RKO (cell line): ENCODE measurements at places on chromosomes 13 and 19.
A peak's percentile ranks its signal among the peaks of the same experiment; 100 is the strongest.

DNA sequence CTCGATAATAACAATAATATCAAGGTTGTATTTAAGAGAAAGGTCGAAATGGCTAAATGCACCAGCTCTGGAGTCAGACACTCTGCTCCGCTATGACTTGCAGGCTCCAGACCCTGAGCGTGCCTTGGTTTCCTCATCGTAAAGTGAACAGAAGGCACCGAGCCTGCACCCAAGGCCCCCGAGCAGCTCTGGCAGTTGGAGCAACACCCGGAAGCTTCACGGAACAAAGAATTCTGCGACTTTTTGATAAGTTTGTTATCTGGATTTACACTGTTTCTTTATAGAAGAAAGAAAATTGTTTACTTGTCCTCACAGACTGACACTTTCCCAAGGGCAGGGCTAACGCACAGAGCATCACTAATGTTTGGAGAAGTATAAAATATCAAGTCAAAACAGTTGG is 4.4 kb downstream of the GRTP1 start:
- DNase-seq: no peak

GRCh38 chr19:39839678-39840327 is 5.8 kb upstream of the DYRK1B start:
- no peak for DNase-seq

- no peak for DNase-seq
These were observed 40.7 kb upstream of the DOCK9 start for GRCh38 chr13:99018418-99019180.

DNA sequence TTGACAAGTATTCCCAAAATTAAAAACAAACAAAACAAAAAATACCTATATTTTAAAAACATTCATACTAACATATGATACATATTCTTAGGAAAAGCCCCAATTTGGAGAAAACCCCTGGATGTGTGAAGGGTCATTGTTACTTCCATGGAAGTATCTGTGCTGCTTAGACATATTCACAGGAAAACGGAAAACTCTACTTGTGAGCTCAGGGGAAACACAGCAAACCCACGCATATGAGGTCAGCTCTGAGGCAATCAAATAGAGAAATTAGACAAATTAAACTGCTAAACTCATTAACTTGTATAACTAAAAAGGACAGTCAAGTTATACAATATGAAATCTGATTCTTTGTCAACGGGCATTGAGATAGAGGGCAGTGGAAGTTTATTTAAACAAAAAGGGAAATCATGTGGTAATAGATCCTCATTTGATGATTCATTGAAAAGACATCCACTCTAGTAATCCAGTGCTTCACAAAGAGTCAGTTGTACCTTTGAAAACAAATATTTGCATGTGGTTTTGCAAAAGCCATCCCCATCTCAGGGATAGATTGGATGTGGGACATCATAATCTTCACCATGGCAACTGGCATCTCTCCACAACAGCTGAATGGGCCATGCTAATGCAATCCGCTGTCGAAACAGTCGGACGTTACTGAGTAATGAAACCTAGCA is 423.4 kb downstream of the ITGBL1 start:
- peak; percentile 7 for DNase-seq

- DNase-seq: no peak
These were observed 795.3 kb downstream of the SLITRK1 start for GRCh38 chr13:83086948-83087347.

DNA sequence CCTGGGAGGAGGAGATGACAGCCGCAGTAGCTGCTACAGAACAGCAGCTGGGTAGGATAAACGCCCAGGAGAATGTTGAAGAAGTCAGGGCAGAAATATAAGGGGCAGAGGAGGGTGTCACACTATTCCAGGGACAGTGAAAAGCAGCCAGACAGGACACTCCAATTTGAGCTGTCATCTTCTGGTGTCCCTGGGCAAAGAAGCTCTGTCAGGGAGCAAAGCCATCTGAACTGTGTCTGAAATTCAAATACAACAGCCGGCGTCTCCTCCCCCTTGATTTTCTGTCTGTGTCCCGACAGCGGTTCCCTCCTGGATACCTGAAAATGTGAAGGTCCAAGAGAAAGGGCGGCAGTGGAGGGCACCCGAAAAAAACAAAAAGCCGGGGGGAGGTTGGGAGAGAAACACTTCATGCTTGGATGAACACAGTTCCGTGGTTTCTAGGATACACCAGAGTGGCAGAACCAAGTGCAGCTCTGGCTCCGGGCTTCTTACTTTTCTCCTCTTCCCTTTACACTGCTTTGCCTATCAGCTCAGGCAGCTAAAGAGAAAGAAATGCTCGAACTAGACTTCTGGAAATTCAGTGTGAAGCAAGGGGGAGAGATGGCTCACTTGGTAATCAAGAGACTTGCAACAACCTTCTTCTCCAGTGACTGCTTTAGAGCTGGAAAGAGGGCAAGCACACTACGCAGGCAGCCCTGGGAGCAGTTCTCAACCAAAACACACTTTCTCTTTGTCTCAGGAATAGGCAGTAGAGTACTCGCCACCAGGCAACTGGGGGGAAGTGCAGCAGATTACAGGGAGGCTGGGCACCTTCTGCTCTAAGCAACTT is 465.6 kb downstream of the ITGBL1 start:
- no peak for DNase-seq

GRCh38 chr13:110137680-110138009 is 169.3 kb downstream of the COL4A1 start:
- no peak for DNase-seq

GRCh38 chr19:30565636-30566035 is 193.5 kb downstream of the ZNF536 start:
- DNase-seq: no peak

DNA sequence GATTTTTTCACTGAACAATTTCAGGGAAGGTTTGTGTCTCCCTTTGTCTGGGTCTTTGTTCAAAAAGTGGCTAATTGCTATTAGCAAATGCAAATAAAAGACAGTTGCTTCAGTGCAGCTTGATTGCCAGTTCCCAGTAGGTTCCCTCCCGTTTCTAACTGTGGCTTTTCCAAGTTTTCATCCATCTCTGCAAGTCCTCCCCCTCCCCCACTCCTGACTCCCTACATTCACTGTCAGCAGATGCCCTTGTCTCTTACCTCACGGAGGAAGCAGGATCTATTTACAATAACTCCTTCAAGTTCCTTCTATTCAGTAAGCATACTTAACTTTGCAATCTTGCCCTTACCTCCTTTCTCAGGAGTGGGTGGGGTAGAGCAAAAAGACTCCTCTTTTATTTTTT is 55.4 kb upstream of the SCEL start:
- DNase-seq: no peak

DNA sequence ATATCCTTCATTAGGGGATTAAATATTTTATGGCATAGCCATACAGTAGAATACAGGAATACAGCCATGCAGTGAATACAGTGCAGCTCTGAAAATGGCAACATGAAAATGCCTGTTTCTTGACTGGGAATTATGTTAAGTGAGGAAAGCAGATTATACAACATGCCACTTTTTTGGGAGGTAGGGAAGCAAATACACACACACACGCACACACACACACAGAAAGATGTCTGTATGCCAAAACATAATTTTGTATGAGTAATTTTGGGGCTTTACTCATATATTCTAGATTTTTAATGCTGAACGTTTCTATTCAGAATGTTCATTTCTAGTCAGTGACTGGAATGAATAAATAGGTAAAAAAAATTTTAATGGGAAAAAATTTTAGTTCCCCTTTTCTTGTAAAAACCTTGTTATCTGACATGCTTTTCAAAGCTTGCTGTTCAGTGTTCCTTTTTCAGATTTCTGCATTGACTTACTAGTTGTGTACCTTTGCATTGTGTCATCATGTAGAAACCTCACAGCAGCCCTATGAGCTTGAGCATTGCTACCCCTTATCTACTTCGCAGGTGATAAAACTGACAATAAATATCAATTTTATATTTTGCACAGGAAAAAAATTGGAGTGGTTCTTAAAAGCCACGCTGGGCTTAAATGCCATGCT is 7.8 kb downstream of the GPR183 start:
- DNase-seq: no peak

DNA sequence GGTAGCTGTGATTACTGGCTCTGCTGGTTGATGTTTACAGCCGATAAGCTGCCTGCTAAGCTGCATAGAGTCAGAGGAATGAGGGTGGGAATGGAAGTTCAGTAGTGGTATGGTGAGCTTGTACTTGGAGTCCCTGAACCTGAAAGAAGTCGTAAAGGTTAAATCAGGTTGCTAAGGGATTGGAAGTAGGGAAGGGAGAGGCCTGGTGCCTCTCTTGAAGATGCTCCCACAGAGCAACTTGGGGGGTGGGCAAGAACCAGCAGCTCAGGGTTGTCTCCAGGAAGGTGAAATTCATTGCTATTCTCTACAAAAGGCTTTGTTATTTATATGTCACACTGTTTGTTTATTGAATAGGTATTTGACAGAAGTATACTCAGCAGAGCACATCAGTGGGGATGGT is 73.8 kb upstream of the OLFM4 start:
- no peak for DNase-seq

- DNase-seq: peak; percentile 44
These were observed 99.0 kb downstream of the ZNF429 start for GRCh38 chr19:21604351-21604926.

DNA sequence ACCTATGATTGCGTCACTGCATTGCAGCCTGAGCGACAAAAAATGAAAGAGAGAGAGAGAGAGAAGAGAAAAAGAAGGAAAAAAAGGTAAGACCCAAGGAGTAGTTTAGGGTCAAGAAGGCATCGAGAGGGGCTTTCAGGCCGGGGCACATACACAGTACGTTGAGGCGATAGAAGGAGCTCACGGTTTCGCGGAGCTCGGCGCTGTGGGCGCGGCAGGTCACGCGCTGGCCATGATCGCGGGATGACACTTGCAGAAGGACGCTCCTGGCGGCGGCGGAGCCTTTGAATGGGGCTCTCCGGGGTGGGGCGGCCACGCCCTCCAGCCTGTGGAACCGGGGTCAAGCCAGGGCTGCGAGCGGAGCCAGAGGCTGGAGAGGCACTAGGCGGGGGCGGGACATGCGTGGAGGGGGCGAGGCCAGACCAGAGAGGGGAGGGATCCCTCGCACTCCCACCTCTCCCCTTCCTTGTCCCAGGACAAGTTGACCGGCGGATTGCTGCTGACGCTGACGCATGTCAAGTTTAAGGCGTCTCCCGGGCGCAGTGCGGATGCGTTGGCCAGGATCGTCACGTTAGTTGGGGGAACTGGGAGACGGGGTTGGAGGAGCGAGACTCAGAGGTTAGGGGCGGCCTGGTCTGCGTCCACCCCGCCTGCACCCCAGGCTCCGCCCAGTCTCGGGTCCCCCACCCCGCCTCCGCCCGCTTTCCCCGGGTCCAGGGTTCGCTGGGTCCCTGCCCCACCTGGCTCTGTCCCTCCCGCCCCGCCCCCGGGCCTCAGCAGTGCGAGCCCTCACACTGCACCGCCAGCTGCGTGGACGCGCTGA is 6.9 kb downstream of the NPHS1 start:
- peak; percentile 79 for DNase-seq

- no peak for DNase-seq
These were observed at the start of gene ATP8B3 for GRCh38 chr19:1811942-1812425. Gene ATP8B3 (minus strand): TSS chr19:1812276. CDS start chr19:1811736, 540 bp downstream.

- no peak for DNase-seq
These were observed 10.9 kb downstream of the ZNF264 start for GRCh38 chr19:57202160-57202559.

GRCh38 chr13:75432045-75432444 is 49.9 kb downstream of the TBC1D4 start:
- DNase-seq: no peak

- no peak for DNase-seq
These were observed 25.2 kb downstream of the ABCC4 start for GRCh38 chr13:95276037-95276505.

GRCh38 chr13:21008026-21008425 is 53.4 kb downstream of the LATS2 start:
- DNase-seq: no peak

- DNase-seq: no peak
These were observed 1770.0 kb downstream of the PCDH9 start for GRCh38 chr13:65460136-65460535.

DNA sequence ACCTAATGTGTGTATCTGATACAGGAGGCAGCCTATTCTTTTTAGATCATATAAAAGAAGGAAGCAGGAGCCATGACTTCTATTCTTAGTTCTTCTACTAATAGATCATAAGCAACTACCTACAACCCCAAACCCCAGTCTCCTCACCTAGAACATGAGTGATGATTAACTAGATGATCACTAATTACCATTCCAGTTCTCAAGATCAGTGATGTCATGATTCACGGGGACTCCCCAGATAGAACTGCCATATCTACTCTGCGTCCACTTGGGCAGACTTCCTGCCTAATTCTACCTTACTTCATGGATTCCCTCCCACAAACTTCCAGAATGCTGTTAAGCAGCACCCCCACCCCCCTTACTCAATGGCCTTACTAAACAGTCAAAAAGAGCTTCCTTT is 380.1 kb downstream of the FGF14 start:
- no peak for DNase-seq

DNA sequence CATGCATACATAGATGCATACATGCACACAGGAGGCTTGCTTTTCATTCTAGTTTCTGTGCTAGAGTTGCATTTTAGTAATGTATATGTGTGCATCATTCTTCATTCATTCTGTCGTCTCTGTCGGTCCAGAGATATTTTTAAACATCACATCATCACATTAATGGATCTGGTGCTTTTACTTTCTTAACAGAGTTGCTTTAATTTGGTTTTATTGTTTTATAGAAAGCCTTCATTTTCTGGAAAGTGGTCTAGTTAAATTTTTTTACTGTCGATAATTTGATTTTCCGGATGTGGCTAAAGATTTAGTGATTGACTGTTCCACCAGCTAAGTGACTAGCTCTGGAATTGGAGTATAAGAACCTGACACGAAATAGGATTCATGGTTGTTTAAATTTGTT is 16.9 kb downstream of the BIVM start:
- no peak for DNase-seq

- DNase-seq: peak; percentile 96
These were observed 890 bp upstream of the ZNF611 start for GRCh38 chr19:52735734-52736133.

DNA sequence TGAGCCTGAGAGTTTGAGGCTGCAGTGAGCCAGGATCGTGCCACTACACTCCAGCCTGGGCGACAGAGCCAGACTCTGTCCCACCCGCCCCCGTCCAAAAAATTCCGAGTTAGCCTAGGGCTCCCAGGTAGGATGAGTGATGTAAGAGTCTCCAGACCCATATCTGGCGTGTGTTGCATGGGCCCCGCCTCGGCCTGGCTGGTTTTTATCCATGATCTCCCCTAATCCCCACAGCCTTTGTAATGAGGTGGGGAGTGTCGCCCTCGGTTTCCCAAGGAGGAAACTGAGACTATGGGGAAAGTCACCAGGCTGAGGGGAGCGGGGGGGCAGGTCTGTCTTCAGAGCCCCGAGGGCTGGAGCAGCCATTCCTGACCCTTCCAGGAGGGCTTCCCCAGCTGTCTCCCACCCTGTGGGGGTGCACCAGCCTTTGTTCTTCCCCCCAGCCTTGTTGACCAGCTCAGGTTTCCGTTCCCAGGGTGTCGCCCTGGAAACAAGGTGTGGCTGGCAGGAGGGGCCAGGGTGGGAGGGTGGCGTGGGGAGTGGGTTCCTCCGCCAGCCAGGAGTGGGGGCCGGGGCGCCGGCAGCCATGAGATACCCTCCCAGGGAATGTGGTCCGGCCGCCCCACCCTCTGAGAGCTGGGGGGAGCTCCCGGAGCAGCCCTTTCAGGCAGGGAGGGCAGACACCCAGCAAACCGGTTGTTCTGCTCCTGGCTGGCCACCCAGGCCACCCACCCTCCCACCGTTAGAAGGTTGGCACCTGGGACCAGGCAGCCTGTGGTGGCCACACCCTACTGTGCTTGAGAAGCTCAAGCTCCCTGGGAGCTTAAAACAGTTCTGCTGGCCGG is 11.5 kb downstream of the MYH14 start:
- DNase-seq: no peak
